NCI-H1092 (cell line): ENCODE measurements at places on chromosomes 6 and 20.

- DNase-seq: no peak
These were observed 390.2 kb downstream of the UTRN start for GRCh38 chr6:144675231-144675861.

DNA sequence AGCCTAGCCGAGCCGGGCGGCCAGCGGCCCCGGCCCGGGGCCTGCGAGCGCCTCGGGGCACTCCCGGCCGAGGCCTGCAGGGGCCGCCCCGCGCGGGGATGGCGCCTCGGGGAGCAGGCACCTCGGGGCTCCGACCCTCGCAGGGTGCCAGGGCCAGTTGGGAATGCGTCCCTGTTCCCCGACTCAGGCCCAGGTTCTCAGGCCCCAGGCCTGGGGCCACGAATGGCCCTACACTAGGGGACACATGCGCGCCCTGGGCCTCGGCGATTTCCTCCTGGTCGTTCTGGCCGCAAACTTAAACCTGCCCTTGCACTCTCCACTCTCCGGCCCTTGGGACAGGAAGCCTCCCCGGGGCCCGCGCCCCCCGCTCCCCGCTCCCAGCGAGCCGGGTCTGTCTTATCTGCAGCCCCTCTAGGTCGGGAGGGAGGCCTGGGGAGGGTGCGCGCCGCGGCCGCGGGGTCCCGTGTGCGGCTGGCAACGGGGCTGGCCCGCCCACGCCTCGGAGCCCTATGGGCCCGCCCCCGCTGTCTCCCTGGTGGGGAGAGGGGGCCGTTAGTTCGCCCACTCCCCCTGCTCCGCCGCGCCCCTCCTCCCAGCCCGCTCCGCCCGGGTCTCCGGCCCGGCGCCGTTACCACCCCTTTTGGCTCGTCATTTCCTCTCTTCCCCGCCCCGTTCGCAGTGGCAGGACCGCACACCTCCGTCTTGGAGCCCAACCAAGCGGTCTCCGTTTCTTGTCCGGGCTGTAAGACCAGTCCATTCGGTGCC lies 611 bp downstream of the NFYA start:
- peak; percentile 74 for DNase-seq

- no peak for DNase-seq
These were observed 20.8 kb downstream of the SRC start for GRCh38 chr20:37366743-37367142.

DNA sequence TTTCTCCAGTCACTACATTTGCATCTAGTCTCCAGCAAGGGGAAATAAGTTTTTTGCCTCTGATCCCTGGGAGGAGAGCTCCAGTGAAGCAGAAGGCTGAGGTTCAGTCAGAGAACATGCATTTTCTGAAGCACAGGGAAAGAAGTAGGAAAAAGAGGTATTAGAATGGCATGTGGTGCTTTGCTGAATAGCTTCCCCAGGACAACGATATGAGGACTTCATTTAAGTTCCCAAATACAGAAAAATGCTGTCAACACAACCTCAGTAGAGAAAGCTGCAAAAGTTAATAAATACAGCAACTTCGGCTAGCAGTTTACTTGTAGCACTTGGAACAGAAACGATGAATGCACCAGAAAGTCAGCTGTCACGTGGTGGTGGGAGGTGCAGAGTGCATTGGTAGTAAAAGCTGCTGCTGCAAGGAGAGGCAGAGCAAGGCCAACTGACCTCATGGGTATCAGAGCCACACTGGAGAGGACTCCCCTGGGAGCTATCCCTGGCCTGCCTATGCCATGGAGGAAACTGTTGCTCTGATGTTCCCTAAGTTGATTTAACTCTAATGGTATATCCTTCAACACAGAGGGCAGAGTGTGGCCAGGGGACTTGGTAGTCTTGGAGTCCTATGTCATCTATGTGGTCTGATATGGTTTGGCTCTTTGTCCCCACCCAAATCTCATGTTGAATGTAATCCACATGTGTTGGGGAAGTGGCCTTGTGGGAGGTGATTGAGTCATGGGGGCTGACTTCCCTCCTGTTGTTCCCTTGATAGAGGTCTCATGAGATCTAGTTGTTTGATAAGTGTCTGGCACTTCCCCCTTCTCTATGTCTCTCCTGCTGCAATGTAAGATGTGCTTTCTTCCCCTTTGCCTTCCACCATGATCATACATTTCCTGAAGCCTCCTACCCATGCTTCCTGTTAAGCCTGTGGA lies 85.9 kb downstream of the ADTRP start:
- no peak for DNase-seq

- DNase-seq: peak; percentile 83
These were observed 84.4 kb downstream of the INSM1 start for GRCh38 chr20:20452254-20452676.

DNA sequence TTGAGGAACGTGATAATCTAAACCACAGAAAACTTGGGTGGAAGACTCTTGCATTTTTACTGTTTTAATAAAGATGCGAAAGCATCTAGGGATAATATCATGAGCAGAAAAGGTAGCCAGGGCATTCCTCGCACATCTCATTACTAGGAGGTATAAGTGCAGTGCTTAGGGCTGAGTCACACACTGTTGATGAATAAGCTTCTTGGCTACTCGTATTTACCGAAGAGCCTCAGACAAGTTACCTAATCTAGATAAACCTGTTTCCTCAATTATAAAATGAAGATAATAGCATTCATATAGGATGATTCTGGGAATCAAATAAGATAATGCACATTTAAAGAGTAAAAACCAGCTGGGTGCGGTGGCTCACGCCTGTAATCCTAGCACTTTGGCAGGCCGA lies 780 bp upstream of the KIAA0319 start:
- no peak for DNase-seq
